ENCODE measurements at places on chromosomes 1 and 21.

- DNase-seq = no peak
Measured at GRCh38 chr1:51756290-51756689, 122.2 kb downstream of the NRDC start.

DNA sequence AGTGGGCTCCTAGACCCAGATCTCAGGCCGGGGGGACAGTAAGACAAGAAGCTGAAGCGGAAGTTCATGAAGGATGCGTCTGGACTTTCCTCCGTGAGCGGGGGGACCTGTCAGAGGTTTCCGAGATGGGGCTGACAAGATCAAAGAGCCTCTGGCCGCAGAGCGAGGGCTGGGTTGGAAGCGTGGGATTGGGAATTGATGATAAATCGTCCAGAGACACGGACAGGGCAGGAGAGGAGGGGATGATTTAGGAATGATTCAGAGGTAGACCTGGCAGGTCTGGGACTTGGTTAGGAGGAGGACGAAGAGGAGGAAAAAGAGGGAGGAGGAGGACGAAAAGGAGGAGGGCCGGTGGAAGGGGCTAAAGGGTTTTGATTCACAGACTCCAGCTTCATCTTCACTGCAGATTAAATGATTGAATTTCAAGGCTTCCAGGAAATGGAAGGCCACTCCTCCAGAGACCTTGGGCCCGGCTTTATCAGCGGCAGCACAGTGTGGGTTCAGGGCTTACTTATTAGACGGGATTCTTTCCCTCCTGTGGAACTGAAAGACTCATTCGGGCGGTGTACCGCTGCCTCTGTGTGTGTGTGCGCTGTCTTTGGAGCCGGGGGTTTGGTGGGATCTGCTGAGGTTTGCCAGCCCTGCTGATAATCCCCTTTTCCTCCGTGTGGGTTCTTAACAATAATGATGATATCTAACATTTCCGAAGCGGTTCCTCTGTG is 85.7 kb upstream of the SLC45A1 start:
- DNase-seq = no peak

DNA sequence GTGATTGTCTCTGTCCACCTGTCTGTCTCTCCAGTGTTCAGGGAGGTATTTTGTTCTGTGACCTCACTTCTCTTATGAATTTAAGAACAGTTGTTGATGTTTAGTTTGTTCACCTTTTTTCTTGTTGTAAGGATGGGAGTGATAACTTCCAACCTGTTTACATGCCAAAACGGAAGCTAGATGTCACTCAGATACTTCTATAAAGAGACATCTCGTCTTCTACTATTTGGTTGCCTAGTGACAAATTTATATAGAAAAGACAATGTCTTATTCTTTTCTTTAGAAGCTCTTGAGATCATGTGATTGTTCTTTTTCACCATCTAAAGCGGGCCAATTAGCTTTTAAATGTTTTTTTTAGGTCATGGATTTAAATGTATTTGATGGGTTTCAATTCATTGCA is 33.8 kb downstream of the PRSS38 start:
- no peak for DNase-seq

GRCh38 chr1:208985231-208985630 is 598.3 kb upstream of the CAMK1G start:
- no peak for DNase-seq

- no peak for DNase-seq
Measured at GRCh38 chr1:91660708-91661107, 160.1 kb downstream of the CDC7 start.

- no peak for DNase-seq
Measured at GRCh38 chr1:165375623-165376022, 19.1 kb upstream of the LMX1A start.

GRCh38 chr1:86706018-86706635 is 1.8 kb downstream of the SH3GLB1 start:
- DNase-seq = no peak

GRCh38 chr1:59927213-59927612 is 640 bp upstream of the CYP2J2 start:
- no peak for DNase-seq

DNA sequence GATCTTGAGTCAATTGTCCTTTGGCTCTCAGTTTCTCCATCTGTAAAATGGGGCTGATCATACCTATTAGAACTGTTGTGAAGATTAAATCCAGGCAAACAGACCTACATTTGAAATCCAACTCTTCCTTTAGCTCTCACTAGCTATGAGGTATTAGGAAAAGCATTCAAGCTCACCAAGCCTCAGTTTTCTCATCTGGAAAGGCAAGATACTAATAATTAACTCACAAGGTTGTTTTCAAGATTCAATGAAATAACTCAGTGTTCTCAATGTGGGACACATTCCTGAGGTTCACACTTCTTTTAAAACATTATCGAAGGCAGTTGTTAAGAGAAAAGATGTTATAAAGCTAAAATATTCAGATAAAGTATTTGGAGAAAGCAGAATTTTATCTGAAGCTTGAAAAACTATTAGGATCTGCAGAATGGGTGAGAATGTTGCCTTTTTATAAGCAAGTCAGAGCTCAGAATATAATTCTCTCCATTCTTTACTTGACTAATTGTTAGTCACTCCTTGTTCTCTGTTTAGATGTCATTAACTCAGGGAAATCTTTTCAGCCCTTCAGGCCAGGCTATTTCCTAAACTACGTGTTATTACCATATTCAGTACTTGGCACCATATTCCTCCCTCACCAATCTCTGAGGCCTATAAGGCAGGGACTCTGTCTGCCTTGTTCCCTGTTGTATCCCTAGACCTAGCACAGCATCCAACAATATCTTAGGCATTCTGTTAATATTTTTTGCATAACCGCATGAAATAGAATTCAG is 72.0 kb upstream of the VAV3 start:
- DNase-seq = no peak

DNA sequence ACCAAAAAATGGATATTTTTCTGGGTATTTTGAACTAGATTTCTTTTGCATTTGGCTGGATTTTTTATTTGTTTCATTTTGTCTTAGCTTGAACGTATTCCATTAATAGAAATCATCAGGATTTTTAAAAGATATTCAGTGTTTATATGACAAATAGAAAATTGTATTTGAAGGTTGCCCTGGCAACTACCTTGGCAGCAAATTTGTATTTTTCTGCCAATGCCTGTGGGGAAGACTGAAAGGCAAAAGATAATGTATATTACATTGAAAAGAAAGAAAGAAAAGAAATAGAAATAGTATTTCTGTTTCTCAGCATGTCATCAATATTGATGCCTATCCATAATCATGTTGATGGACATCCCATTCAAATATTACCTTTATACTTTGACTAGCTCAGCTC is 16.8 kb downstream of the VCAM1 start:
- DNase-seq = no peak

DNA sequence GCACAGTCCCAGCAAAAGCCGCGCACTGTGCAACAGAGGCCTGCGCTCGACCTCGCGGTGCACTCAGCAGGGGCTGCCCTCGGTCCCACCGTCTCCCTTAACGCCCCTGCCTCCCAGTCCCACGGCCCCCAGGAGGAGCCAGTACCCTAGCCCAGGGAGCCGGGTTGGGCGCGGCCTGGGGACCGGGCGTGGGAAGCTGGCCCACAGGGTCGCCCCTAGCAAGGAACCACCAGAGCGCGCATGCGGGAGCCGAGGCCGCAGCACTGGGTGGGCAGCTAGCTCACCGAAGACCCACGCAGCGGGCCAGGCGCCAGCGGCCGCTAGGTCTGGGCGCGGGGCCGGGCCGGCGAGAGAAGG is 21.6 kb upstream of the ZNF678 start:
- no peak for DNase-seq

DNA sequence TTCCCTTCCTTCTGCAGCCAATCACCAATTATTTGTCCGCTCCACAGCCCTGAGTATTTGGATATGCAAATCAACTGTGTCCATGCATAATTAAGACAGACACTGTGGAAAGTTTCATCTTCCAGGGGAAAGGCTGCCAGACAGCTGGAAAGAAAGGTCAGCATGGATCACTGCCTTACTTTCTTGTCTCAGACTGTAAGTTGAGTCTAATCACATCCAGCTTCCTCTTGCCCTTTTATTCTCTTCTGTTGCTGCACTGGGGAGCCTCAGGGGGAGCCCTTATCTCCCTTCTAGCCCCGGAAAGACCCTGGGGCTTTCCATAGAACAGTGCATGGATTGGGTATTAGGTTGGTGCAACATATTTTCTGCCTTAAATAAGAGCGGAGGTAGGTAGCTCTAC is 182.9 kb downstream of the OMA1 start:
- DNase-seq = no peak

- no peak for DNase-seq
Measured at GRCh38 chr1:25095635-25096200, 136.6 kb downstream of the SYF2 start.
